Vagina (tissue), 2 donors: ENCODE measurements at places on chromosomes 6 and 20. TPM values are rescaled to one million over a fixed set of nuclear protein-coding genes. Genes with fewer than 3 reads are reported as not detected.

DNA sequence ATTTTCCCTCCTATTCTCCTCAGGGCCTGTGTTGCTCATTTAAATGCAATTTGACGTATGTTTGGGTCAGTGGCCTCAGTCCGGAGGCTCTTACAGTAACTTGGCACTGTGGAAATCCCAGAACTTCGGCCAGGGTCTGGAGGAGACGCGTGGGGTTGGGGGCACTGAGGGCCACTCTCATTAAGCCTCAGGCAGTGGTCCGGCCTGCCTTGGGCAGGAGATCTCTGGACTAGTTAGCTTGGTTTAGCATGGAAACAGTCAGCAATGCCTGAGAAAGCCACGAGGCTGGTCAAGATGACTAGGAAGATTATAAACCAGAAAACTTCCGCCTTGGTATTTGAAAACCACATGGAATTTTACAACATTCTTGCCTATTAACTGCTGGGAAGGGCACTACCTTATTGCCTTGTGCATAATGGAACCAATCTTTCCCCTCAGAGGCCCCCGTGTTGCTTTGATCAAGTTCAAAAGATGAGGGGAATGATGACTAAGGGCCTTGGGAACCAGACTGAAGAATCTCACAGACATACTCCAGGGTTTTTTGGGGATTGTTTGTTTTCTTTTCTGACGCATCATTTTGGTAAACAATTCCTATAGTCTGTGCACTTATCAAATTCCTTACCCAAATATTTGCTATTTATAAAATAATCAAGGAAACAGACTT is 206.0 kb upstream of the PREP start:
- no peak for DNase-seq
- H3K4me3 ChIP-seq, result no peak overlapping the region
- peak overlapping the region; percentile 58 for H3K27ac ChIP-seq
- no peaks in the 10 kb centered on the region for H3K36me3 ChIP-seq
- peaks cover 29% of the 10 kb centered on the region for H3K4me1 ChIP-seq

DNA sequence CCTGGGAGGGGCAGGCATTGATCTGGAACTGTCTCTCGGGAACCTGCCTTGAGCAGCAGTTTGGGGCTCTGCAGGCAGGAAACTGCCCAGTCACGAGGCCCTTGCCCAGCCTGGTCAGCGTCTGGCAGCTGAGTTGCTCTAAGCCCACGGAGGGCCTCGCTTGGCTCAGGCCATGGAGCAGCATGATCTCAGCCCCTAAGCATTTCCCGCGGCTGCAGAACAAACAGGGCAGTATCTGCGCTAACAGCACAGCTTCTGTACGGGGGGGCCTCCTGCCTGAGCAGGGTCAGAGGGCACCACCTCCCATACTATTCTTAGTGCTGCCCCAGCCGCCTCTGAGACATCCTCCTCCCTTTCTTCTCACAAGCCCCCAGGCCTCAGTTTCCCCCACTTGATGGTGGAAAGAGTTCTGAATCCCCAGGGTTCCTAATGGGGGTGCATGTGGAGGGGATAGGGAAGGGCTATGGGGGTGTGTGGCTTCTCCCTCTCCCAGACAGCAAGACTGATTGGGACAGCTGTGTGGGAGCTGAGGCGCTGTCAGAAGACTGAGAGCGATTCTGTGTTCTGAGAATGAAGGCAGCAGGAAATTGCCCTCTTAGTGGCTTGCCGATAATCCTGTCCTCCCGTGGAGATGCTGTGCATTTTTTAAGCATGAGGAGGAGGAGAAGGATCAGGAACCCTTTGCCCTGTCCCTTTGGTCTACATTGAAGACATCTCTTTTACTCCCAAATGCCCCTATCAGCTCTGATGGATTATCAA is 46.4 kb downstream of the MOCS1 start:
- no peaks in the 10 kb centered on the region for H3K27me3 ChIP-seq
- peak overlapping the region; percentile 45 for H3K27ac ChIP-seq
- no peak overlapping the region for H3K4me3 ChIP-seq
- DNase-seq, result no peak
- H3K36me3 ChIP-seq, result no peaks in the 10 kb centered on the region
- H3K4me1 ChIP-seq, result peaks cover 7% of the 10 kb centered on the region

DNA sequence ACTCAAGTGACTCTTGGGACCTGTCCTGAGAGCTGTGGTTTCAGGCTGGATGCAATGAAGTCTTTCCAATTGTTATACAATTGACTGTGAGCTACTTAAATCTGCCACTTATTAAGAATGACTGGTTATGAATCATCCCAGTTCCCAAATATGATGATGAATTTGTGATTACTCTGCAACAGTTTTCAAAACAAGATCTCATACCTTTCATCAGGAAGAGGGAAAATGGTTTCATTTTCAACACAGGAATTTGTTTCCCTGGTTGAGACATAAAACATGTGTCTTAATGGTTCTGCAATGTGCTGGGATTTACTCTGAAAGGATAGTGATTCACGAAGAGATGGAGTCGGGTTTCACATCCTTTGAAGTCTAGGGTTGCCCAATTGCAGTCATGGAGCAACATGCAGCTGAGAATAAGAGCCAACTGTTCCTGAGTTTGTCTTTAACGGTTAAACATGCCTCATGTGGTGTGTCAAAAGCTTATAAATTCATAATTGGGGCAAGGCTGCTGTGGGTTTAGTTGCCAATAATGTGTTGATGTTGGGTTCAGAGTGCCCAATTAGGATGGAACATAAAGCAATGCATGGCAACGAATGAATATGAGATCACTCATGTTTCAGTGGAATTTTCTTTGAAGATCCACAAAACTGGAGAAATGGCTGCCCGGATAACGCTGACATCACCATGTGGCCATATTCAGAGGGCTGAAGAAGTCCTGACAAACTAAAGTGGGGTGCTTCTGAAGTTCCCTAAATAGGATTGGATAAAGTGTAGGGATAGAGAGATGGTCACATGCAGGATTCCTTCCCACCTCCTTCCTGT is 41.0 kb downstream of the CYP24A1 start:
- no peaks in the 10 kb centered on the region for H3K27me3 ChIP-seq
- peak overlapping the region; percentile 70 for H3K27ac ChIP-seq
- no peak for DNase-seq
- H3K4me3 ChIP-seq, result no peak overlapping the region
- no peaks in the 10 kb centered on the region for H3K36me3 ChIP-seq

GRCh38 chr6:18603361-18603760 is 216.2 kb downstream of the RNF144B start:
- no peak overlapping the region for H3K4me3 ChIP-seq
- no peaks in the 10 kb centered on the region for H3K36me3 ChIP-seq
- H3K27ac ChIP-seq, result no peak overlapping the region
- DNase-seq, result no peak
- no peaks in the 10 kb centered on the region for H3K4me1 ChIP-seq
- no peaks in the 10 kb centered on the region for H3K27me3 ChIP-seq

DNA sequence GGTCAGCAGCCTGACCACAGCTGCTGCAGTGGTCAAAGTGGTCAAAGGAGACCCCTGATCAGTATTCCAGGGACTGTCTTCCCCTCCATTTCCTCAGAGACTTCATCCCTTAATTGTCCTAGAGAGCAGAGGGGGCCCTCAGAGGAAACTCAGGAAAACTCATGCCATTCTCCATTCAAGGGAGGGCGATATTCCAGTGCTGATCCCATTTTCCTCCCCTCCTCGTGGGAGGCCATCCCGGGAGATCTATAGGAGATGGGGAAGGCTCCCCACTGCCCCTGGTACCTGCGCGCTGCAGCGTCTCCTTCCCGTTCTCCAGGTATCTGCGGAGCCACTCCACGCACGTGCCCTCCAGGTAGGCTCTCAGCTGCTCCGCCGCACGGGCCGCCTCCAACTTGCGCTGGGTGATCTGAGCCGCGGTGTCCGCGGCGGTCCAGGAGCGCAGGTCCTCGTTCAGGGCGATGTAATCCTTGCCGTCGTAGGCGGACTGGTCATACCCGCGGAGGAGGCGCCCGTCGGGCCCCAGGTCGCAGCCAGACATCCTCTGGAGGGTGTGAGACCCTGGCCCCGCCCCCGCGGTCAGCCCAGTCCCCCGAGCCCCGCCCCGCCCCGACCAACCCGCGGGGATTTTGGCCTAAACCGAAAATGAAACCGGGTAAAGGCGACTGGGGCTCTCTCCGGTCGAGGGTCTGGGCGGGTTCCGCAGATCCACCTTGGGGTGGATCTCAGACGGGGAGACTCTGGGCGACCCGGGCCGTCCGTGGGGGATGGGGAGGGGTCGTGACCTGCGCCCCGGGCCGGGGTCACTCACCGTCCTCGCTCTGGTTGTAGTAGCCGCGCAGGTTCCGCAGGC is 878 bp downstream of the HLA-C start:
- no peaks in the 10 kb centered on the region for H3K36me3 ChIP-seq
- peak overlapping the region; percentile 85 for H3K27ac ChIP-seq
- H3K4me3 ChIP-seq, result peak overlapping the region; percentile 86
- no peaks in the 10 kb centered on the region for H3K4me1 ChIP-seq
- DNase-seq, result no peak

DNA sequence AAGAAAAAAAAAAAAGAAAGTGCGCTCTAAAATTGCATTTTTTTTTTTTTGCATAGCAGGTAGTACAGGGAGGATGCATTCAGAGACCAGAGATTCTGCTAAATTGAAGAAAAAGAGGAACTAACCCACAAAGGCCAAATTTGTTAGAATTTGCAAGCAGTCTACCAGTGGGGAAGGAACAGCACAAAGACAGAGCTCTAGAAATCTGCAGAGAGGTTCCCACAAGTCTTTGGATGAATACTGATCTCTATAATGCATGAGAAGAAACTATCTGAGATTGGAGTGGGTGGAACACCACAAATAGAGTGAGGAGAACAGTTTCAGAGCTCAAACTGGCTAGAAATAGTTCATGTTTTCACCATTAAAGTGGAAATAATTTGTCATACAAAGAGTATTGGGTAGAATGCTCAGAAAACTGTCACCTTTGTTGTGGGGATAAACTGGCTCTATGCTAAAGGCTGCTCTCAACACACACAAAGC is 79.6 kb upstream of the AHI1 start:
- no peaks in the 10 kb centered on the region for H3K36me3 ChIP-seq
- H3K27me3 ChIP-seq, result no peaks in the 10 kb centered on the region
- H3K4me1 ChIP-seq, result no peaks in the 10 kb centered on the region
- H3K4me3 ChIP-seq, result no peak overlapping the region

- H3K4me3 ChIP-seq, result no peak overlapping the region
- no peaks in the 10 kb centered on the region for H3K27me3 ChIP-seq
Measured at GRCh38 chr6:36235309-36235708, 34.6 kb upstream of the PNPLA1 start.

- no peak overlapping the region for H3K4me3 ChIP-seq
- H3K4me1 ChIP-seq, result peaks cover 70% of the 10 kb centered on the region
- H3K27ac ChIP-seq, result peak overlapping the region; percentile 37
- H3K36me3 ChIP-seq, result no peaks in the 10 kb centered on the region
- no peaks in the 10 kb centered on the region for H3K27me3 ChIP-seq
Measured at GRCh38 chr20:44888226-44889103, 3.0 kb downstream of the YWHAB start.

- no peak overlapping the region for H3K4me3 ChIP-seq
- H3K36me3 ChIP-seq, result no peaks in the 10 kb centered on the region
- no peak overlapping the region for H3K27ac ChIP-seq
- no peak for DNase-seq
Measured at GRCh38 chr6:158257781-158258180, 54.5 kb upstream of the TULP4 start.

DNA sequence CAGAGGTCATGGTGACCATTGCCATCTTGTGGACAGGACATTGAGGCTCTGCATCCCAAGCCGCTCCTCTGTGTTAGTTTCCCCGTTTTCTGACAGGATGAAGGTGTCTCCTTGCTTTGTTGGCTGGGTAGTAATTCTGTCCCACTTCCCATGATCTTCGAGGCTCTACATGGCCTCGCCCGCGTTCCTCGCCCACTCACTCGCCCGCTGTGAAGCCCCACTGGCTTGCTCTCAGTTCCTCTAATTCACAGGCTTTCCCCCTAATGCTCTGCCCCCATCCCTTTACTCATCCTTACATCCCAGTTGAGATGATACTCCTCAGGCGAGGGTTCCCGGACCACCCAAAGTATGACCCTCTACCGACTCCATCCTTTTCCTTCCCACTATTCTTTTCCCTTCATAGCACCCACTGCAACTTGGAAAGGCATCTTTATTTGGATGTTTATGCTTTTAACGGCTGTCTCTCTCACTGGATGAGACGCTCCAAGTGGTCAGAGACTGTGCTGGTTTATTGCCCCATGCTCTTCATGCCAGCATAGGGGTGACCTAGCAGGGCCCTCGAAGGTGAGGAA is 511 bp upstream of the SLC35B2 start:
- H3K27ac ChIP-seq, result peak overlapping the region; percentile 98
- no peak for DNase-seq
- H3K36me3 ChIP-seq, result no peaks in the 10 kb centered on the region
- no peaks in the 10 kb centered on the region for H3K27me3 ChIP-seq
- peak overlapping the region; percentile 92 for H3K4me3 ChIP-seq
- H3K4me1 ChIP-seq, result peaks cover 31% of the 10 kb centered on the region

DNA sequence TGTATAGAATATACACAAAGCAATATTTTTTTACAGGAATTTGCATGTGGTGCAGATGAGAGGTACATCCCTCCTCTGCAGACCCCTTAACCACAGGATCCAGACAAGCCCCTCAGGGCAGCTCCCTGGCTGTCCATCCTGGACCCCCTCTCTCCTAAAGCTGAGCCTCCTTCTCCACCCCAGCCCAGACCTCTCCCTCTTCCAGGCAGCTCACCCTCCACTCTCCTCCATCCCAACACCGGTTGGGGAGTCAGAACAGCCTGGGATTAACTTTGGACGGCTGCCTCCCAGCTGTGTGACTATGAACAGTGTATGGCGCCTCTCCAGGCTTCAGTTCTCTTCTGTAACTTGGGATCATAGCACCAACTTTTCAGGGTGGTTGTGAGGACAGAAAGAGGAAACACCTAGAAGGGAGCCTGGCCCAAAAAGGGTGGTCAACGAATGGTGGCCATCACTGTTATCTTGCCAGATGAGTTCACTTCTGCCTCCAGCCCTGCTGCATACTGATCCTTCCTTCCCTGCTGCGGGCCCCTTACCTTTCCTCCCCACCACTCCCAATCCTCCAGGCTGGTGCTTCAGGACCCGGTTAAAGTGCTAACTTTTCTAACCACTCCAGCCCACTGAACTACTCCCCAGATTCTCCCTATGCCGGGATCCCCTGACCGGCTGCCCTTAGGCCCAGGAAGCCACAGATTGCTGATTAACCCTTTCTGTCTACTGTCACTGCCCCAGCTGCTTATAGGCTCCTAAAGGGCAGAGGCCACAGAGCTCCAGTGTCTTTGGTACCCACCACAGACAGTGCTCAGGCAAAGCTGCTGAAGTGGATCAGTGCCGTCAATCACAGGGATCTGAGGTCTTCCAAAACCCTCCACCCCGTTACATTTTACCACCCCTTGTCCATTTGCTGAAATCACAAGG is 55.9 kb downstream of the GPR6 start:
- DNase-seq, result peak; percentile 46
- H3K4me1 ChIP-seq, result no peaks in the 10 kb centered on the region
- no peak overlapping the region for H3K4me3 ChIP-seq

- H3K27me3 ChIP-seq, result no peaks in the 10 kb centered on the region
- no peak overlapping the region for H3K27ac ChIP-seq
- H3K4me1 ChIP-seq, result peaks cover 17% of the 10 kb centered on the region
- no peak for DNase-seq
Measured at GRCh38 chr6:20170455-20171148, 41.7 kb downstream of the MBOAT1 start.

The PRDM1 gene
- 27.0 TPM for total RNA-seq

The ETV7 gene
- total RNA-seq, result 2.2 TPM

The SPATS1 gene
- total RNA-seq, result not detected

The STX7 gene
- 26.8 TPM for total RNA-seq

The SIGLEC1 gene
- 8.8 TPM for total RNA-seq

The CST4 gene
- not detected for total RNA-seq
